Fibroblast of skin of left biceps (primary cell): ENCODE measurements at places on chromosomes 12 and 14.
A peak's percentile ranks its signal among the peaks of the same experiment; 100 is the strongest.

- DNase-seq, result no peak
Observed at GRCh38 chr12:52817003-52817698, 3.2 kb upstream of the KRT4 start.

DNA sequence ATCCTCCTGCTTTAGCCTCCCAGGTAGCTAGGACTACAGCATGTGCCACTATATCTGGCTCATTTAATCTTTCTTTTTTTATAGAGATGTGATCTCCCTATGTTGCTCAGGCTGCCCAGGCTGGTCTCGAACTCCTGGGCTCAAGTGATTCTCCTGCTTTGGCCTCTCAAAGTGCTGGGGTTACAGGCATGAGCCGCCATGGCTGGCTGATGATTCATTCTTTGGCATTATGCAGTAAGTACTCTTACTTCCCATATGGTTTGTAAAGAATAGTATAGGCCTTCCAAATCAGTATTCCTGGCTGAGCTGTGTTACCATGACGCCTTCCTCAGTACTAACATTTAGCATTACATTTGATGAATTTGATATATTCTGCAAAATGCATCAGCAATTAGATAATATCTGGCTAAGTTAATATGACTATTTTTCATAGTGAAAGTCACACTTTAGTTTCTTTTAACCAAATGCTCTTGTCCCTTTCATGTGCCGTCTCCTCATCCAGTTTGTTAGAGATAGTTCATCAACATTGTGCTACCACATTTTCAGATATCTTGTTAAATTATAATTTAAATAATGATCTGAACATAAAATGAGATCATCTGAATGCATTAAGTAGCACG, 3.2 kb upstream of the MIA2 start:
- DNase-seq, result no peak

DNA sequence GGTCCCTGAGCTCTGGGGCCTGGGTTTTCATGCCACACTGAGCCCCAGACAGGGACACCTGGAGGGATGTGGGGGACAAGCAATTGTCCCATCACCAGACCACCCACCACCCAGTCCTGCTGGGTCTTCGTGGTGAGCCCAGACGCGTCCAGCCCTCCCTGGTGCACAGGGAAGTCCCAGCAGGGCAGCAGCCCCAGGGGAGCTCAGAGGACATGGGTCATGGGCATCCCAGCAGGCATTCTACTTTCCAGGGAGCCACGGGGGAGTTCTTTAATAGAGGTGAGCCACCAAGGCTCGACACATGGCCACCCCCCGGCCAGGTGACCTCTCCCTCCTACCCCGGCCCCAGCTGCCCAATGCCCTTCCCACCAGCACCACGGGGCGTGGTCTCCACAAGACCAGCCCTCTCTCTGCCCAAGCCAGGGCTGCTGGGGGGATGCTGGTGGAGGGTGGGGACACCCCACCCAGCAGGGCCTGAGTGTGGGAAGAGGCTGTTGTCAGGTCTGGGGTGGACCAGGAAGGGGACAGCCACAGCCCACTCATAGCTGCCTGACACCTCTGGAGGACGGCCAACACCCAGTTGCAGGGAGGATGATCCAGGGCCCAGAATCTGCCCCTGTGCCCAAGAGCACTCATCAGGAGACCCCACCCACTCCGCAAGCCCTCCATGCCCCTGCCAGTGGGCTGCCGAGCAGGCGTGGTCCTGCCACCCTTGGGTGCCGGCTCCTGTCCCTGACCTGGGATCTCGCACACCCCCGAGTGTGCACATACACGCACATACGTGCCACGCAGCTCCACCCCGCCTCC, 14.1 kb downstream of the AKT1 start:
- no peak for DNase-seq

DNA sequence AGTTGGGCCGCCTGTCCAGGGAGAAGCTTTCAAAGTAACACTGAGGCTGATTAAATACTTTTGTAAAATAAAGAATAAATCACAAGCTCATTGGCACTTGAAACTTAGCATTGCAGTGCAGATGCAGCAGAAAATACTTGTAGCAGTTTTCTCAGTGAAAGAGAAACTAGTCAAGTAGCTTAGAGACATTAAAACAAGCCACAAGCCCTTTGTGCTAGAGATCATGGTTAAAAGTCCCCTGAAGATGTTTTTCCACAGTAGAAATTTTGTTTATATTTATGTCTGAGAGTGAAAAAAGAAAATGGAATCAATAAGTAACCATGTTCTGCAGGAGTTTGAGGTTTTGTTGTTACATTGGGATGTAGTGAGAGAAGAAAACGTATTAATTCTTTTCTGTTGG, 5.9 kb downstream of the PSEN1 start:
- DNase-seq, result no peak

- DNase-seq, result peak; percentile 95
Observed at GRCh38 chr14:68510201-68511128, 282.4 kb downstream of the ZFP36L1 start.

DNA sequence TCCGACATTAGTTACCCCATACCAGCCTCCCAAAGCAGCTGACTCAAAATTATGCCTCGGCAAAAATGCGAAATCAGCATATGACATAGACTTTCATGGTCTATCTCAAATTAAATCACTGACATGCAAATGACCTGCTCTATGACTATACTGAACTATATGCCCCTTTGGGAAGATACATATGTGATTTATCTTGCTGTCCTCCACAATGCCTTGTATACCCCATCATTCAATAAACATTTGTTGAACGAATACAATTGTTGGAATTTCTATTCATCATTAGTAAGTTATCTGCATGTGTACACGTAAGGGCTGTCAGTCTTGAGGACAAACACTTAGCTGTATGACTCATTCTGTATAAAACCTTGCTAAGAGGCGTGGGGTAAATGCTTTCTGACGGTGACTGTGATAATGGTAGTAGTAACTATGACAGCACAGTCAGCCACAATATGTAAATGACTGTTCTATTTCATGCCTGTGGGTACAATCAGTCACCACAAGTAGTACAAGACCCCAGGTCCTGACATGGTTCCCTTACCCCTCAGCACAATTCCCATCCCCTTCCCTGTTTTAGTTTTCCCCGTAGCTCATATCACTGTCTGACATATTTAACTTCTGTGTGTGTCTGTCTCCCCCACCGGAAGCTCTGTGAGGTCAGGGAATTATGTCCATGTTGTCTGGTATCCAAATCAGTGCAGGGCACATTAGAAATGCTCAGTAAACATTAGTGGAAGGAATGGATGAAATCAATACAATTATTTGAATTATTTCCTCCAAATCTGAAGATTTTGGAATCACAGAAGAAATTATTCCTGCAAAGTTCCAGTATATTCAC, 42.8 kb downstream of the STXBP6 start:
- peak; percentile 66 for DNase-seq
